ENCODE measurements at places on chromosomes 6 and 20.

DNA sequence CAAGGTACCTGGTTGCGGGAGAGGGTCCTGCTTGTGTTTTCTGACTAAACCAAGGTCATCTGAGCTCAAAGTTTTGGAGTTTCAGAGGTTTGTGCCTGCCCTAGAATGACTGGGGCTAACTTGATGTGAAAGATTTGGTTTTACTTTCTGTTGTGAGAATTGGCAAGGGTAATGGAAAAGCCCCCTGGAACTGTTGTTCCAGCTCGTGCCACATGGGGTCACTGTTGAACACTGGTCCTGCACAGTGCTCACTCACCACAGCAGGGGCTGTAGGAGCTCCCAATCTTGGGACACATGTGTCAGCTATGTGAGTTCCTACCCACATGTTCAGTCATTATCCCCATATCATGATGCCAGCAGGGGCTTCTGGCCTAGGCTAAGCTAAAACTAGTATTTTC, 6.5 kb downstream of the TGM6 start:
- peak; percentile 34 for DNase-seq

GRCh38 chr6:130958468-130958867, 104.6 kb downstream of the EPB41L2 start:
- no peak for DNase-seq

- no peak for DNase-seq
Measured at GRCh38 chr6:152160346-152160745, 352.9 kb downstream of the ESR1 start.

- DNase-seq = no peak
Measured at GRCh38 chr6:89257346-89257745, 40.2 kb upstream of the GABRR1 start.

Measured in stimulated activated CD8-positive, alpha-beta memory T cell treated with anti-CD3 and anti-CD28 coated beads, Interleukin-7, amount 100 ng/mL, for 24 hours (primary cell).